ENCODE measurements at places on chromosomes 4 and X.
A peak's percentile ranks its signal among the peaks of the same experiment; 100 is the strongest.

GRCh38 chr4:181140037-181140603, 1103.1 kb upstream of the TENM3 start:
- DNase-seq = peak; percentile 47

- DNase-seq = no peak
Measured at GRCh38 chr4:98226396-98226795, 34.8 kb upstream of the RAP1GDS1 start.

DNA sequence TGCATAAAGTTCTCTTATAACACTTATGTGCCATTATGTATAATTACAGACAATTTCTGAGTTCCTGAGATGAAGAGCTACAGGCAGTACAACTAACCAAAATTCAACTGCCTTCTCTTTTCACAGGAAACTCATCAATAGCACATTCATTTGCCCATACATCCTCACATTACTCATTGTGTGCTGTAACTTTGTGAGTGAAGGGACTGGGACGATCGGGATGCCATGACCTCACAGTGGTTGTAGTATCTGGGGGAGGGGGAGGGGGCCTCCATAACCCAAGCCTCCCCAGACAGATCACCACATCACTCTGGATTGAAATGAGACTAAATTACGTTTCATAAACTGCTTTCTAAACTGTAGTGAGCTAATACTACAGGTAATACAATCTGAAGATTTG, 60.7 kb downstream of the ABCG2 start:
- no peak for DNase-seq

GRCh38 chr4:74181219-74181618, 23.3 kb downstream of the MTHFD2L start:
- DNase-seq = peak; percentile 21

GRCh38 chr4:11259837-11260236, 168.9 kb downstream of the HS3ST1 start:
- no peak for DNase-seq

DNA sequence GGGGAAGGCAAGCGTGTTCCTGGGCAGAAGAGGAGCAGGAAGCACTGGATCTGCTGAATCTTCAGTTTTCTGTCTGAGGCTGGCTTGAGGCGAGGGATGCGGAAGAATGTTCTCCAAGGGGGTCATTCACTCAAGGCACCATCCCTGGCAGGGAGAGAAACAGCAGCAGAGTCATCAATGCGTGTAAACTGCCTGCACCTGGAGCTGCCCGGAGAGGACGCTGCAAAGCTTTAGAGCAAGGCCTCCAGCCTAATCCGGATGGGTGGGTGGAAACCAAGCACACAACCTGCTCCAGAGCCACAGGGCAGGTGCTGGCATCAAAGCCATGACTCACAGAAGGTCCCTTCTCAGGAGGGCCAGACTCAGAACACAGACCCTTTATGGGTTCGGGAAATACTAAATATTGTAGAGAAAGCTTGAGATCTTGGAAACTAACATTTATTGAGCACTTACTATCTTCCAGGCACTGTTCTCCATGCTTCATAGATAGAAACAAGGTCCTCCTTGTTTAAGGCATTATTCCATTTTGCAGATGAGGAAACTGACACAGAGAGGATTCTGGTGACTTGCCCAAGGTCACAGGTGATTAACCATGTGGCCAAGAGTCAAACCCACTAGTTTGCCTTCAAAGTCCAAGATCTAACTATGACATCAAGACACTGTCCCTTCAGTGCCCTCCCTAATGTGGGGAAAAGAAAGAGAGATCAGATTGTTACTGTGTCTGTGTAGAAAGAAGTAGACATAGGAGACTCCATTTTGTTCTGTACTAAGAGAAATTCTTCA, 7.7 kb downstream of the PROM1 start:
- no peak for DNase-seq

- DNase-seq = no peak
Measured at GRCh38 chrX:136755411-136755810, 25.3 kb downstream of the ARHGEF6 start.

DNA sequence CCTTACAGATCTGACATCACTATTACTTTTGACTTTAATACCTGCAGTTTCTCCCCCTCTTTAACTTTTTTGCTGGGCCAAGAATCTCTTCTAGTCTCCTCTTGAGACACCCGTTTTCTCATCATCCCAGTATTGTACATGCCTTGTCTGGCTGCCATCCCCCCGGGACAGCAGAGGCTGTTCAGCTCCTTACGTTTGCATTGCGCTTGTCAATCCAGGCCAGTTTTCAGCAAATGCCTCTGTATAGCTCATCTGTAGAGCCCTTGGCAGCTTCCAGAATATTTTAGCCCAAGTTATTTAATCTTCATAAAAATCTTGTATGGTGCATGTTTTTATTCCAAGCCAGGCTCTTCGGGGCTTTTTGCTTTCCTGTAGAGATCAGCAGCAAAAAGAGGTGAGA, 22.3 kb upstream of the HOPX start:
- no peak for DNase-seq

DNA sequence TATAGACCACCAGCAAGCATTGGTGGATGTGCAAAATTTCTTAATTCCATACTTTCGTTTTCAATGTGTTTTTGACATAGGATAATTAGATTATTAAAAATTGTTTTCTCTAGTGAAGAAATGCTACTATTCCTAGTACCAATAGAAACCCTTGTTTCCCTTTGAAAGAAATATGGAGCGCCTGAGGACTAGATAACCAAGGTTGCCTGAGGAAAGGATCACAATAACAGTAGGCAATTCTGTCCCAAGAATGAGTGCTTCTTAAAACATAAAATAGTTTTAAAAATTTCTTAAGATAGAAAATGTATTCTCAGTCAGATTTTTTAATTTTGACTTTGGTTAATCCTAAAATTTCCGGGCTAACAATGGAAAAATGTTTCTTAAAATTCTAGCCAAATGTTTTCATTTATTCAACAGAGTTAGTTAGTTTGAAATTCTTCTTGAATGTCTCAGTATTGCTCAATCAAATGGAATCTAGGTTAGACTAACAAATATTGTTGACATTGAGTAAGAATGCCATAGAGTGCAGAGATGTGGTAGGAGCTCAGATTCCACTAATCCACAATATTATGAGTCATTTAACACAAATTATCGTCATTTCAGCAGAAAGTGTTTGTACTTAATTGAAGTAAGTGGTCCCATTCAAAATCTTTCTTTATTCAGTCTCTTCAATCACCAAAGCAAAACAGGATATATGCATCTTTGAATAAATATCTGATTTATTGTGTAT, 666.0 kb downstream of the GRID2 start:
- DNase-seq = peak; percentile 96

GRCh38 chr4:163343604-163344146, at the start of gene NPY5R:
TSS of gene NPY5R (plus strand) at chr4:163343892. CDS start at chr4:163350274, 6,382 bp downstream.
- no peak for DNase-seq

DNA sequence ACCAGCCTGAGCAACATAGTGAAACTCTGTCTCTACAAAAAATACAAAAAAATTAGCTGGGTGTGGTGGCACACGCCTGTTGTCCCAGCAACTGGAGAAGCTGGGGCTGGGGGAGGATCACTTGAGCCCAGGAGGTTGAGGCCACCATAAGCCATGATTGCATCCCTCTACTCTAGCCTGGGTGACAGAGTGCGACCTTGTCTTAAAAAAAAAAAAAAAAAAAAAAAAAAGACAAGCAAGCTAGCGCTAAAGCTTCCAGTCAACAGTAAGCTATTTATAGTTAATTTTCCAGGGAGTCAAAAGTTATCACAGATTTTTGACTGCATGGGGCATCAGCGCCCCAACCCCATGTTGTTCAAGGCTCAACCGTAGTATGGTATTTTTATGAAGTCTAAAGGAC, 273.4 kb downstream of the RAPGEF2 start:
- no peak for DNase-seq

DNA sequence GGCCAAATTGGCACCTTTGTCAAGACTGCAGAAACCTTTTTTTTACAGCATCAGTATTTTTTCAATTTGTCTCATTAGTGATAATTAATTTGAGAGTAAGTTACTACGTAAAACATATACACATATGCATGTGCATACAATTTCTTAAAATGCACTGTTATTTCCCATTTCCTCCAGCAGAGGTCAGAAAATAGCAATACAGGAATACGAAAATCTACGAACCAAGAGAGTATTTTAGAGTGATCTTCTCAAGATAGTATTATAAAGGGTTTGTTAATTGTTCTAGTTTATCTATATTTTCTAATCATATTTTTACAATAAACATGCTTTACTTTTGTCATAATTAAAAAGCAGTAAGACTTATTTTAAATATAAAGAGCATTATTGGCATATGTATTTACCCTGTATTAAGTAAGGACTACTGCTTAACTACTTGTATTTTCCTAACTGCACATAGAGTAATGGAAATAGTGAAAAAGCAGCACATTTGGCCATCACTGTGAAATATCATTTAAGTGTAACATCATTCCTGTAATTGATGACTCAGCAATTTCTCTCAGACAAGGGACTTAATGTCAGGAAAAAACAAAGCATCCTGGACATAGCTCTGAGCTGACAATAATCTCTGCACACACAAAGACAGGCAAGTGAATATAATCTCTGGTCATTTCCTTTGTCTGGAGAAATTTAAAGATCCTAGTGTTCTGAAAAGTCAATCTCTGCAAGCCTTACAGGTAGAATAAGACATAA, 45.6 kb downstream of the MAOB start:
- peak; percentile 37 for DNase-seq

DNA sequence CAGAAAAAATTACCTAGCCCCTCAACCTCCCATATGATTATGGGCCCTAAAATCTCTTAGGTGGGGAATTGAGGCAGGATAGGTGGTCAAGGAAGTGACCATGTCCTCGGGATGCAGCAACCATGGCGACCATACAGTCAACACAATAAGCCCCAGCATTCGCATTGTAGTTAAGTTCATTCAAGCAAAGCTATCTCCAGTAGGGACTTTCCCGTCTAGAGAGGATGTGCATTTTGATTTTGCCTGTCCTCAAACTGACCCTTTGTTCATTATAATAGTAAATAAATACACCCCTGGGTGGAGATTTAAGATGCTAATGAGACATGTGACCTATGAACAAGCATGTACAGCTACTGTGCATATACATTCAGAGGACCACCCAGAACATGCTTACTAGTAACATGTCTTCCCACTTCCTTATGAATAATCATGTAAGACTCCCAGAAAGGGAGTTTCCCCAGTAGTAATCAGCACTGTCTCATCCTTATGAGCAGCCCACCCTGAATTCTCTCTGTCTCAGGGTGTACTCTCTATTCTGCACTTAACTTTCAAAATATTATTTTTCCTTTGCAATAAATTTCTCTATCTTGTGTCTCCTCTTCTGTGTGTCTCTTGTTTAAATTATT, 74.3 kb downstream of the NUDT11 start:
- no peak for DNase-seq

GRCh38 chrX:136346506-136346905, 45.7 kb downstream of the ADGRG4 start:
- DNase-seq = no peak

GRCh38 chrX:5051831-5052491, 1176.7 kb downstream of the NLGN4X start:
- peak; percentile 25 for DNase-seq

DNA sequence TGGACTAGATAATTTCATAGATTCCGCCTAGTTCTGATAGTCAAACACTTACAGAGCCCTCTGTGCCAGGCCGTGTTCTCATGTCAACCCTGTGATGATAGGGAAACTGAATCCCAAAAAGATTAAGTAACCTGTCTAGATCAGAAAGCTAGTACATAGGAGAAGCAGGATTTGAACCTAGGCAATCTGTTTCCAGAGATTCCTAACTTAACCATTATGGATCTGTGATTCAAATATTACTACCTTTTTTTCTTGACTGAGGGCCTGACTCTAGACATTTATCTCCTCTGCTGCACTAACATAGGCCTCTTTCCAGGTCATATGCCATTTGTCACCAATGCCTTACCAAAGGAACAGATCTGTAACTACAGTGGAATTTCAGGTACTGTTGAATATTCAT, 1.5 kb downstream of the ALAS2 start:
- no peak for DNase-seq

DNA sequence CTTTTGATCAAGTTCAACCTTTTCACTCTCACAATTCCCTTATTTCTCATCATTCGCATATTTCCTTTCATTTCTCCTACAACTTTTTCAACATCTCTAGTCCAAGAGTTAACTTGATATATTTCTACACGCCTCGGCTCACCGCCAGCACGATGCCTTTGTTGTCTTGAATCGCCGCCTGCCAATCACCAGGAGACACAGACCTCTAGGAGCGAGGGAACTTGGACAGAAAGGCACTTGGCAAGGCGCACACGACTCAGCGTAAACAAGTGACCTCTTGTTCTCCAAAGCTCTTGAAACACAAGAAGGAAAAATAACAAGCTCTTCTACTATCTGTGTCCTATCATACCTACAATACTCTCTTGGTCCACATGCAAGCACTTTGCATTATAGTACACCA, 27.1 kb upstream of the RBMX start:
- DNase-seq = no peak

DNA sequence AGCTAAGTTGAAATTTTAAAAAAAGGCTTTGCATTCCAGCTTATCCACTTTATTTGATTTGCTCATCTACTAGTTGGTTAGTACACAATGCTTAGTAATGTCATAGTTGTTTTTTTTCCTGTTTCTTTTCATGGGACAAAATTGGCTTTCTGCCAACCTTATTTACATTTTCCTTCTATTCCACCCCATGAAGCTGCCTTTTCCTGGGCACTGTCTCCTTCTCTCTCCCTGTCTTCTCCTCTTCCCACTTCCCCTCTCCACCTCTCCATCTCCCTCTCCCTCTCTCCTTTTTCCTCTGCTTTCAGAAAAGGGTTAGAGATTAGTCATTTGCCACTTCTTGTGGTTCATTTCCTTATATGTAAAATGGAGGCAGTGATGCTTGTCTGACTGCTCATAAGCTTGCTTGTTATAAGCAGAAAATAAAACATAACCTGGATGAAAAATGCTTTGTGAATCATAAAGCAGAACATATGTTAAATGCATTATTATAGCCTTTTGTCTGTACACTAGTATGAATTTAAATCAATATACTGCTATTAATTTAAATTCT, 181.9 kb downstream of the CEP135 start:
- DNase-seq = peak; percentile 11

DNA sequence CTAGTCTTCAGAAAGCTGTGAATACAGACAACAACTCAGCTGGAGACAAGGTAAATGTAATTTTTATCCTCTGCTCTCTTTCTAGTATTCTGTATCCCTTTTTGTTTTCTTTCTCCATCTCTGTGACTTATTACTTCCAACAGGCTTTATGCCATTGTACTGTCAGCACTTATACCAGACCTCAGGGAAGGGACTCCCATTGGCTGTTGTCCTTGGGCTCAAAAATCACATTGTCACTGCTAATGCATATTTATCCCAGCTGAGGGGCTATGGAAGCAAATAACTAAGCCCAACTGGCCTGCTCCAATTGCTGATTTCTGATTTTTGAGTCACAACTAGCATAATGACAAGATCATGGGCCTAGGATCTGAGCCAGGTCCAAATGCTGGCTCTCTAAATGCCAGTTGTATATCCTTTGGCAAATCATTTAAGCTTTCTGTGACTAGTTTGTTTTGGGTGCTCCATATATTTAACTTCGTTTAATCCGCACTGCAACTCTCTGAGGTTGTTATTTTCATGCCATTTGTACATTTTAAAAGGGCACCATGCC, 395.1 kb upstream of the GNPDA2 start:
- no peak for DNase-seq
